ENCODE measurements at places on chromosomes 3 and 15.

- DNase-seq: no peak
These were observed 23.6 kb upstream of the C3orf22 start for GRCh38 chr3:126582311-126582710.

DNA sequence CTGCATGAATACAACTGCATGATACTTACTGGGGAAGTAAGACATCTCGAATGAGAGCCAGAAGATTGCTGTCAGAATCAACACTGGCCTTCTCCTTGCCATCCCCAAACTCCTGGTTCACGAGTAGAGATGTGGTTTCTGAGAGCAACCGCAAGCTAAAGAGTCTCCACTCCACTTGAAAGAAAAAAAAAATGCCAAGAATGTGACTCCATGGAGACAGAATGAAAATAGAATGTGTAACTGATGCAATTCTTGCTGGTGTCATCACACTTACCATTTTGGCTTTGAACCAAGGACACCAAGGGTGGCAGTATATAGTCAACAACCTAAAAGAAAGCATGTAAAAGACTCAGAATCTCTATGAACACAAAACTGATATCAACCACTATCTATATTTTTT, 280.4 kb downstream of the ULK4 start:
- no peak for DNase-seq

DNA sequence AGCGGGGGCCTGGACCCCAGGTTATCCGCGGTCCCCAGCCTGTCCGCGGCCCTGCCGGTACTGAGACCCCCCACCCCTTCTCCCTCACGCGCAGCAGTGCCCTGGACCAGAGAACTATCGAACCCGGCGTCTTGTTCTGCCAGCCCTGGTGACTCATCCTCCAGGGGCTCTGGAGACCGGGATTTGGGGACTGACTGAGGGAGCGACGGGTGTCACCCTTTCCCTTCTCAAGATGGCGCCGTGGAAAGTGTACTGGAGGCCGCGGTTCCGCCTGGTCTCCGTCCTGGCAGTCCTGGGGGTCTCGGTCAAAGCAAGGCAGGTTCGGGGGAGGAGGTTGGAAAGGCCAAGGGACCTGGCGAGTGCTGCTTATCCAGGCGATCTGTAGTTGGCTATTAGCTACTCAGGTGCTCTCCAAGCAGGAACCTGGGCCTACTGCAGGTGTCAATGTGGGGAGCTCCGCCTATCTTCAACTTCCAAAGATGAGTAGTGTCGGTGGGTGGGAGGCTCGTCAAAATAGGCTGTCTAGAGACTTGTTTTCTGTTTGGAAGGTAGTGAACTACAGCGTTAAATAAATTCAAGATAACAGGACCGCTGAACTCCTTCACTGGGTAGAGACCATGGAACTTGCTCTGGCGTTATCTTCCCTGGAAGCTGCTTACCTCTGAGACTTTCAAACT, 790 bp downstream of the RAB5A start:
- peak; percentile 45 for DNase-seq

- no peak for DNase-seq
These were observed 61.6 kb downstream of the OTOL1 start for GRCh38 chr3:161558236-161558635.

GRCh38 chr3:120170223-120170622, 76.0 kb upstream of the GSK3B start:
- no peak for DNase-seq

DNA sequence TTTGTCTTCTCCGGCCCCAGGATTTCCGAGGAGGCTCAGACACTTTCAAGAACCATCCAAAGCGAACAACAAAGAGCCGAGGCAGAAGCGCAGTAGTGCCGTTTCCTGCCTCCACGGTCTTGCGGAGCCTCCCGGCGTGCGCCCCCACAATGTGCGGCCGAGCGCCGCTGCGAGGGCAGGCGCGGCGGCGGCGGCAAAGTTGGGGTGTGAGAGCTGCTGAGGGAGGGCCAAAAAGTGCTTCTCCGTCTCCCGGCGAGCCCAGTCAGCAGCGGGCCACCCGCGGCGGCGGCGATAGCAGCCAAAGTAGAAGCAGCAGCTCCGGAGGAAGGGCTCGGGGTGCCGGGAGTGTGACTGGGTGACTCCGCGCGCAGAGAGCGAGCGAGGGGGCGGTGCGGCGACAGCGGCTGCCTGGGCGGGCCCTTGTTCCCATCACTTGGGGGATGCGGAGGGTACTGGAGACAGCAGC, 749.1 kb downstream of the ROBO1 start:
- peak; percentile 33 for DNase-seq

DNA sequence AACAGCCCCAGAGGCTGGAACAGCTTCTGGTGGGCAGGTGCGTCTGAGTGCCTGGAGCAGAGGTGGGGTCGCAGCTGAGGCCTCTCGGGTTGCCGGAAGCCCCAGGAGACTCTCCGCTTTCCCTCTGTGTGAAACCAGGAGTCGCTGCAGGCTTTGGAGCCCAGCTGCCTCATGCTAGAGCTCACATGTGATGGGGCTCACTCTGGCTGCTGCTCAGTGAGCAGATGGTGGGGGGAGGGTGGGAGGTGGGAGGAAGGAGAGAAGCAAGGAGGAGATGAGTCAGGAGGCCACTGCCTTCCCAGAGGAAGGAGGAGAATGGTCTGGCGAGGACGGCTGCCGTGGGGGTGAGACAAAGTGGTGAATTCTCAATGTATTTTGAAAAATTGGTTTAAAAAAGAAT, 290.1 kb upstream of the CHRNA7 start:
- DNase-seq: no peak

- DNase-seq: no peak
These were observed 8.6 kb upstream of the RPL29 start for GRCh38 chr3:52004163-52004787.

DNA sequence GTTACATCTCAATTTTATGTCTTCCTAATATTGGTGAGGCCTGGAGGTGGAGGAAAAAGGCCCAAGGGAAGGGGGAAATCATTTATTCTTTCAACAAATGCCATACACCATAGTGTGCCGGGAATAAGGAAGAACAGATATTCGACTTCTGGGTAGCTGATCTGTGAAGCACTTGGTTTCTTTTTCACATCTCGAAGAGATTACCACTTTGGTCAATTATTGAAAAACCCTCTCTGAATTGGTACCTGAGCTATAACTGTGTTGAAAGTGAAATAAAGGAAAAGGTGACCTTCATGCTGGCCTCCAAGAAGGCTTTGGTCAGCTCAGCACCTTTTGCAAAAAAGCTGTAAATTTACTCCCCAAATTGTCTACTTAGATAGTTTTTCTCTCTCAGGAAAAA, 14.2 kb upstream of the MB21D2 start:
- no peak for DNase-seq

DNA sequence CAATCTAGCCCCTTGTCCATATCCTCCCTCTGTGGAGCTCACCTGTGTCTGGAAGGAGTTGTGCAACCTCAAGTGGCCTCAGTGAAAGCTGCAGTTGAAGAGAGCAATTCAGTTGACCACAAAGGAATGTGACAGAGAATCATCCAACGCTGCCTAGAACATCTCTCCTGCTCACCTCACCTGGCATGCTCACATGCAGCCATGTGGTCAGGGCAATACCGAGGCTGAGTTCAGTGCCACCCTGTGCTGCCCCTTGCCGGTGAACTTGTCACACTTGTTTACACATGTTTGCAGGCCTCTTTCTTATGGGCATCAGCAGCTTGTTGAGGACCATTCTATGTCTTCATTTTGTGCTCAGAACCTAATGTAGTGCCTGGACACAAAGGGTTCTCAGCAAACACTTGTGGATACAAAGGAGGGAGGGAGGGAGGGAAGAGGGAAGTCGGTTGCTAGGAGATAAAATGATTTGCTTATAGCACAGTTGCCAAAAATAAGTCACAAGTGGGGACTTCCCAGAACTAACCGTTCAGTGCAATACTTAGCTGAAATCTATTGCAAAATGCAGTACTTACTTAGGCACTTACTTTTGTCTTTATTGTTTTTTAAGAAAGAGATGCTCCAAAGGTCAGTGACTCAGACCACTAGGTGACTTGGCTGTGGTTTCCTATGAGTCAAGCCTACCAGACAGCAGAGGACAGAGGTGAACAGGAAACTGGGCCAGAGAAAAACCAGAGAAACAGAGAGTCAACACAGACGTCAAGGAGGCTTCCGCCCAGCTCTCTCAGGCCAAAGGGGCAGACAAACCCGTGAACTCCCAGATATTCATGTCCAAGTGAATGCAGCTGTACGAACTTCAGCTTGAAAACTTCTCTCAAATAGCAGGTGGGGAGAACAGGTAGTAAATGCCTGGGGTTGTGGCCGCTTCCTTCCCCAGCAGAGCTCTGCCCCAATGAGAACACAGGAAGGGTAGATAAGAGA, 227.8 kb upstream of the CTNNB1 start:
- DNase-seq: no peak

- no peak for DNase-seq
These were observed 177.3 kb downstream of the GAP43 start for GRCh38 chr3:115800489-115801075.

- no peak for DNase-seq
These were observed 144.1 kb downstream of the SOX2 start for GRCh38 chr3:181855825-181856224.

- DNase-seq: no peak
These were observed 29.2 kb downstream of the POLG start for GRCh38 chr15:89305395-89305794.

- DNase-seq: no peak
These were observed 137.5 kb downstream of the ADAM10 start for GRCh38 chr15:58611731-58612676.

GRCh38 chr15:96363707-96364106, 33.2 kb downstream of the NR2F2 start:
- DNase-seq: no peak

GRCh38 chr15:62063825-62064635, 2.7 kb upstream of the C2CD4A start:
- DNase-seq: no peak

- no peak for DNase-seq
These were observed 49.5 kb downstream of the FBN1 start for GRCh38 chr15:48595981-48596380.

GRCh38 chr3:101701696-101702634, 15.4 kb upstream of the RPL24 start:
- DNase-seq: no peak

DNA sequence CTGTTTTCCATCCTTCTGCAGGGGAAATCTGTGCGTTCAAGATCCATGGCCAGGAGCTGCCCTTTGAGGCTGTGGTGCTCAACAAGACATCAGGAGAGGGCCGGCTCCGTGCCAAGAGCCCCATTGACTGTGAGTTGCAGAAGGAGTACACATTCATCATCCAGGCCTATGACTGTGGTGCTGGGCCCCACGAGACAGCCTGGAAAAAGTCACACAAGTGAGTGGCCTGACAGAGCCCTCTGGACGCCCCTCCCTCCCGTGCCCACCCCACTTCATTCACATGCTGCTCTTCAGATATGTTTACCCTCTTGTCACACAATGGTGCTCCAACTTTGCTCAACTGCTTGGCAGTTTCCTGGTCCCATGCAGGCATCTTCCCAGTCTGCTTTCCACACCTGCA, 274.3 kb upstream of the TRIM42 start:
- no peak for DNase-seq

DNA sequence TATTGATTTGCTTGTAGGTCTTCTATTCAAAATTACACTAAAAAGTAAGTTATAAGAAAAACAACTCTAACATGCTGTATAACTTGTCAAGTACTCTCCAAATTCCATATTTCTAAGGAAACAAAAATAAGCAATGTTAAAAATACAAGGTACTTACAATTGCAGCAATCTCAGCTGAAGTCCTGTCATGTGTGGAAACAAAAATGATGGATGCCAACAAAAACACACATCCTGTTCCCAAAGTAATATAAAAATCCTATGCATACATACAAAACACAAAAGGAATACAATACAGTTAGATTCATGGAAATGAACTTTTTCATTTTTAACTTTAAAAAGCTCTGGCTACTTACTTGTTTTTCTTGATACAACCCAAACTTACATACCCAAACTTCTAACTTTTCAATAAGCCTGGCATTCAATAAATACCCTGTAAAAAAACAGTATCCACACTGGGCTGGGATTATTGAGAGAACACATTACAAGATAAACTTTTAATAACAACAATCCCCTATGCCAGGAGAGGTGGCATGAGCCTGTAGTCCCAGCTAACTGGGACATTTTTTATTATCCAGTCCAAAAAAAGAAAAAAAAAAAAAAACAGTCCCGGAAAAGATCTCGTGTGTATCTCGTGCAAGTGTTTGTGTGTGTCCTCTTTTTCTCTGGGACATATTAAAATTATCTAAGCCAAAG, 14.7 kb downstream of the CMTM6 start:
- DNase-seq: no peak

- peak; percentile 54 for DNase-seq
These were observed at the start of gene APBA2 for GRCh38 chr15:28885630-28886430. Gene APBA2 (plus strand): TSS chr15:28885974. CDS start chr15:29053885, 167,911 bp downstream.

DNA sequence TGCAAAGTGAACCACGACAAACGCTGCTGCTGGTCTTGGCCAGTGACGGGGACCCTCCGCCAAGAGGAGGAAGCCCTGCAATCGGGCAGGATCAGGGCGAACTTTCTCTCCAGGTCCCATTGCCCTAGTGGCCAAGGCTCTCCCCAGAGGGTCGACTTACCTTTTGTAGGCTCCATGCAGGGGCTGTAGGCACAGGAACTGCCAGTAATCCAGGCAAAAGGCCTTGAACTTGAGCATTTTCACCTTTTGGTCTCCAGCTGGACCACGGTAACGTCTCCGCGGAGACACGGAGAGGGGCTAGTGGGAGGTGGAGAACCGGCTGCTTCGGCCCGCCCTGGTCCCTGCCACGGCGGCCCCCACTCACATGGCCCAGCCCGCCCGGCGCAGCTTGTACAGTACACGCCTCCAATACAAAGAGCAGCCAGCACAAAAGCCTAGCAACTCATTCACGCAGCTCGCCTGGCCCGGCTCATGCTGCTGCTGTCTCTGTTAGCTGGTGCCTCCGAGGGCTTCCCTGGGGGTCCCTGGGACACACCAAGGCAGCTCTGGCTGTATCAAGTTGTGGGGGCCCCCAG, 31.0 kb downstream of the IQSEC1 start:
- DNase-seq: no peak

DNA sequence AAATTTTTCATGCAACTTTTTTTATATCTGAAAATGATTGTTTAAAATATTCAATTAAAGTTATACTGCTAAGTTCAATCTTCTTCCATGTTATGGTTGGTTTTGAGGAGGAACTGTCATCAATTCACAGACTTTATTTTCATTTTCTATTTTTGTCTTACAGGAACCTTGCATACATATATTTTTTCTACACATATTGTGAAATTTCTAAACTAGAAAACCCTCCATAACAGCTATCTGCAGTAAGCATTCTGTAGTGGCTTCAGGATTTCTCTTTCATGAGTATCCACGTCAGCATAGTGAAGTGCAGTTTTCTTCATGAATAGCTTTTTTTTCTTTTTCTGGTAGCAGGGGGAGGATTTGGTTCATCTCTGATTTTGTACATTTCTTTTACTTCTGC, 48.2 kb downstream of the ATR start:
- no peak for DNase-seq

DNA sequence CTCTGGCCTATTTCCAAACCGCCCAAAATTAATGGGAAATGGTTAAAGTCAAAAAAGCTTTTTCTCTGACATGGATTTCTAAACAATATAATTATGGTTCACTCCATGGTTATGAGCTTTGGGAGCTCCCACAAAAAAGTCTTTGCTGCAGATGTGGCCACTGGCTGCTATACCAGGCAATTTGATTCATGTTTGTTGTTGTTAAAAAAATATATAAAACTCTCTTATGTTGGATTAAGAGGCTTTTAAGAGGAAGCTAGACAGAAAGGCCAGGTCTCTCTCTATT, 258.6 kb downstream of the TIGIT start:
- no peak for DNase-seq
